NCI-H2227 treated with DMSO at 0.1 percent for 48 hours (cell line): ENCODE measurements at places on chromosomes 2 and 18.

- no peak for DNase-seq
Observed at GRCh38 chr2:144503242-144503641, 16.7 kb downstream of the ZEB2 start.

DNA sequence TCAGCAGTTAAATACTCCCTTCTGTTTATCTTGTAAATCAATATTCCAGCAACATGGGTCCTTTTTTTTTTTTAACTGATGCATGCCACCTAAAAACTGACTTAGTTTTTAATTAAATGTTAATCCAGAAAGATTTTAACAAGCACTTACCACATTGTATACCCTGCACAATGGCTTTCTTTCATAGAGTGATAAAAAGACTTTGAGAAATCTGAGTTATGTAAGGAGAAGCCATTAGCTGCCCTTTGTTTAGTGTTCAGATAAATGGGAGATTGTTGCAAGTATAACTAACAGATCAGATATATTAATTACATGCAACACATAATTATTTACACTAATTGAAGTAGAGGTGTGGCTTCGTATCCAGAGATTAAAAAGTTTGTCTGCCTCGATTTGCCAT, 22.7 kb upstream of the NFATC1 start:
- no peak for DNase-seq

DNA sequence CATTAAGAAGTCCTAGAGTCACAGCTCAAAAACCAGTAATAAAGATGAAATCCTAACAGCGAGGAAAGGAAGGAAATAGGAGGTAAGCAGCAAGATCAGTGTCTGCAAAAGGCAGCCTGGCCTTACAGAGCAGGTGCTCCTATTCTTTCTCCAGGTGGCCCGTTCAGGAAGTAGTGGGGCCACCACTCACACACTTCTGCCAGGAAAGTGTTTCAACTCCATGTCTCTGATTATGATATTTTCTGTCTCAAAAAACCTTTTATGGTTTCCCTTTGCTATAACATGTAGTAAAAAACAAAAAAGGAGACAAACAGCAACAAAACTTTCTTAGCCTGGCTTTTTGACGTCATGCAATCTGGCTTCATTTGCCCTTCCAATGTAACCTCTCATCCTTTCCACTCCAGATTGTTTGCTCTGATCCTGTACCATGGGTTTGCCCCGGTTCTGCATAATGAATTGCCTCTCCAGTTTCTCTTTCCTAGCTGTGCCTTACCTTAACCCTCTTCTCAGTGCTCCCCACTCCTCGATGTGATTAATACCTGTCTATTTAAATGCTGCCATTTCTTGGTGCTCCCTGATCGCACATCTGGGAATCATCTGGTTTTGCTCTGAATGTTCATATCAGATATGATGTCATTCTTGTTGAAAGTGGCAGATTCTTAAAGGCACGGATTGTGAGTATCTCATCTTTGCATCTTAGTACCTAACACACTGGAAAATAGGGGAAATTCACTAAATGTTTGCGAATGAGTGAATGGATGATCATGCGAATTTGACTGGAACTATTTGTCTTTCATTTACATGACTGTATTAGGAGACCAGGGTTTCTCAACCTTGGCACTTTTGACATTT, 50.6 kb upstream of the PTPRM start:
- no peak for DNase-seq

DNA sequence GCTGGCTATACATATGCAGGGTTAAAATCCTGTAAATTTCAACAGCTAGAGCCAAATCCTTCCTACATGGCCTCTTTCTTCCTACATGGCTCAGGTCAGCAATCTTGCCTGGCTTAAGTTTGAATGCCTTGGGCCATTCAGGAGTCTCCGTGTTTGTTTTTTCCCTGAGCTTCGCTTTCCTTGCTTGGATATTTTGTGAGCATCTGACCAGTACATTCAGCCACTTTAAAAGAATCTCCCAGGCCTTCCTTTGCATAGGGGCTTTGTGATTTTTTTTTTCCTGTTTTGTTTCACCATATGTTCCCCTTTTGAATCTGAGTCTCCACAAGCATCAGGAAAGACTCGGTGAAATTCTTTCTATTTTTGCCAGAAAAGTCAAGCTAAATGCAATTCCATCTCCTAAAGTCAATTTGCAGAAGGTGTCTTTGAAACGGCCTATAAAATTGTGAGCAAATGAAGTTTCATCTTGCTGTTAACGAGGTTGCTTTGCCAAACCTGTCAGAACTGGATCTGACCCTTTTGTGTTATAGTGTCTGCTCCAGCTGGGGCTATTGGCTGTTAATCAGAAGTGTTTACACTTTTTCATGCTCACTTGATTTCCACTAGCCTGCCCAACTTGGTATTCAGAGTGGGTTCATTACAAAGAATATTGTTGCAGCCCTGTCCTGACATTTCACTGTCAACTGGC, 256.9 kb downstream of the DCC start:
- no peak for DNase-seq

DNA sequence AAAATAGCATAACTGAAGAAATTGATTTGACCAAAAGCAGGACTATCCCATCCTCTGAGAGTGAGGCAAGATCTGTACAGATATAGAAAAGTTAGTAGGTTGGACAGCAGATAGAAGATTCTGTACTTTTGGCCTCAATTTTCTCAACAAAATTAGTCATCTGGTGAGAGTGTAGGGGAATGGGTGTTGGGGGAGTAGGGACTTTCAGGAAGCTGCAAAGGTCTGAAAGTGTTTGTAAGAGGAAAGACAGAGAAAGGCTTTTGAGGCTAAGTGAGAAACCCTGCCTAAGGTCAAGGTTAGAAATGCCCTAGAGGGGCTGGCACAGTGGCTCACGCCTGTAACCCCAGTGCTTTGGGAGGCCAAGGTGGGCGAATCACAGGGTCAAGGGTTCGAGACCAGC, 40.3 kb downstream of the DAPL1 start:
- DNase-seq = no peak

GRCh38 chr2:175619179-175620045, 382.7 kb downstream of the LNPK start:
- no peak for DNase-seq

- no peak for DNase-seq
Observed at GRCh38 chr2:178834086-178834485, 26.9 kb upstream of the TTN start.

DNA sequence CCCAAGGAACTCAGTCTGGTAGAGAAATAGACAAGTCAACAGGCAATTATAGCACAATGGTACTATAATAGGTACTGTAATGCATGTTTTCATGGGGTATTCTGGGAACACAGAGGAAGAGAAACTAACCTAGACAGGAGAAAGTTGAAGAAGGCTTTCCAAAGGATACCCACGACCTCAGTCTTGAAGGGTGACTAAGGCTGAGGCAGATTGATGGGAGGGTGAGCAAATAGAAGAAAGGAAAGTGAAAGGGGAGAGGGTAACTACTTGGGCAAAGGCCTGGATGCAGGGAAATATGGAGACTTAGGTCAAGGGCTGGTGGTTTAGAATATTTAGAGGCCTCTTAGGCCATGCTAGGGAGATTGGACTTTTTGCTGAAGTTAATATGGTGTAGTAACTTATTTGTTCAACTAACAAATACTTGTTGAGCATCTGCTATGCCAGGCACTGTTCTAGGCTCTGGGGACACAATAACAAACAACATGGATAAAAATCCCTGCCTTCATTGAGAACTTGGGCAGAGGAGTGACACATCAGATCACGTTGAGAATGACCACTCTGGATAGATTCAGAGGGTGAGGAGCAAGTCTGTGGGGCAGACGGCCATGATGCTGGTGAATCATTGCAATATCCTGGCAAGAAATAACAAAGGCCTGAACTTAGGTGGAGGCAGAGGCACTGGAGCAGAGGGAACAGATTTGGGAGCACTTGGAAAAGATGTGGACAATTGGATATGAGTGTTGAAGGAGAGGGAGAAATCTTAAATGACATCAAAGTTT, 56.4 kb downstream of the PLB1 start:
- no peak for DNase-seq

GRCh38 chr2:45285771-45286390, 276.6 kb upstream of the SIX2 start:
- DNase-seq = no peak

- DNase-seq = no peak
Observed at GRCh38 chr18:59423259-59423658, 64.2 kb upstream of the LMAN1 start.

DNA sequence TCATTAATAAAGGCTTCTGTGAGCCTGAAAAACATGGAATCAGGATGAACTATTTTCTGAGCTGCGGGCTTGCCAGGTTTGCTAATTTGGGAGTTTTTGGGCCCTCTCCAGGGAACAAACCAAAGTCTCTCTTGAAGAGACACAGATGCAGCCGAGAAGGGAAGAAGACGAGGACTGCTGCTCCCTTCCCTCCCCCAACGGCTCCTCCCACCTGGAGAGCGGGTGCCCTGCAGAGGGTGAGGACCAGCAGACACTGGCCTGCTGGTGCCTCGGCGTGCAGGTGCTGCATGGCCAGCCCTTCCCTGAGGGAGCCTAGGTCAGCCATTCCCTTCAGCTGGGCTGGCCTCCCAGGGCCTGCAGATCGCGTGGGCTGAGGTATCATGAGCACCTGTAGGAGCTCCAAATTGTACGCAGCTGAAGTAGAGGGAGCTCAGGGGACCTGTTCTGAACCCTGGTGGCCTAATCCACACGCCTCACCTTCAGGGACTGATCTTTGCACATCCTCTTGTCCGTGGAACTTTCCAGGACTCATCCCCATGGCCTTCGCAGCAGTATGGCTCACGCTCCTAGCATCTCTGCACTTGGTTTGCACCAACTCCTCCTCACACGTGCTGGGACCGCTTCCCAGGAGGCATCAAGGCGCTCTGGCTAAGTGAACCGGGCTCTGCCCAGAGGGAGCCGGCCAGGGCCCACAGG, 19.5 kb downstream of the EMX1 start:
- no peak for DNase-seq

GRCh38 chr2:101230541-101231001, 22.1 kb upstream of the CNOT11 start:
- no peak for DNase-seq

- no peak for DNase-seq
Observed at GRCh38 chr2:45173513-45173912, 164.3 kb upstream of the SIX2 start.

GRCh38 chr2:73642338-73643018, at the start of gene NAT8:
Gene NAT8 (minus strand): TSS chr2:73642422. CDS start chr2:73641628, 794 bp downstream.
- DNase-seq = no peak

GRCh38 chr2:239396881-239397681, 3.7 kb downstream of the HDAC4 start:
- no peak for DNase-seq

- no peak for DNase-seq
Observed at GRCh38 chr18:76764291-76764901, 58.0 kb upstream of the ZNF236 start.

GRCh38 chr2:75801234-75801982, 90.7 kb upstream of the GCFC2 start:
- DNase-seq = no peak

DNA sequence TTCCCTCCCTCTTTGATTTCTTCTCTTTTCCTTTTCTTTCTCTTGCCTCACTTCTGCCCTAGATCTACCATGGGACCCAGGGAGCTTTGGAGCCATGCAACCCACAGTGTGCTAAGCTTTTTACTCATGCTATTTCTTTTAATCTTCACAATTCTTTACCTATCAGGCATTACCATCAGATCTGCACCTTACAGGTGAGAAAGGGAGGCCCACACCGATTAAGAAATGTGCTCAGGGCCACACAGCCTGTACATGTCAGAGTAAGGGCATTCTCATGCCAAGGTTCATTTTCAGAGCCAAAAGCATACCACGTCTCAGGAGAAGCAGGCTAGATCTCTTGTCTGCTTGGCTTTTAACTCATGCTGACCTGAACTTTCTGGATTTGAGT, 161.9 kb downstream of the RPIA start:
- no peak for DNase-seq

GRCh38 chr18:11336241-11336640, 186.9 kb upstream of the PIEZO2 start:
- no peak for DNase-seq
